ENCODE measurements at places on chromosomes 4 and X.

- no peak for DNase-seq
Observed at GRCh38 chr4:148692242-148692641, 250.0 kb upstream of the NR3C2 start.

GRCh38 chr4:168503652-168504362 is 7.0 kb downstream of the PALLD start:
- DNase-seq = no peak

DNA sequence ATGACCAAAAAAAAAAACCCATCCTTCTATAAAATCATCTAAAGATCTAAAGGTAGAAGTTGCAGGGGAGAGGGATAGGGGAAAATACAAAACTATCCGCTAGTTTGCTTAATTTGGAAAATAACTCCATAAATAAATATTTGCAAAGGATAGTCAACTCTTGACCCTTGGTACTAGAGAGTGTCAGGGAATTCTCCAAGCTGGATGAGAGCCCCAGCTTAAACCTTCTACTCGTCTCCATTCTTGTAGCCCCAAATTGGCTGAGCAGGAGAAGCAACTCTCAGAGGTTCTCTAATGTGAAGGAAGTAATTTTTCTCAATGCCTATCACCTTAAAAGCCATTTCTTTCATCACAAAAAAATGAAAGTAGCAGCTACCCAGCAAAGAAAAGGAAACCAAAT is 35.2 kb downstream of the ACSL4 start:
- no peak for DNase-seq

DNA sequence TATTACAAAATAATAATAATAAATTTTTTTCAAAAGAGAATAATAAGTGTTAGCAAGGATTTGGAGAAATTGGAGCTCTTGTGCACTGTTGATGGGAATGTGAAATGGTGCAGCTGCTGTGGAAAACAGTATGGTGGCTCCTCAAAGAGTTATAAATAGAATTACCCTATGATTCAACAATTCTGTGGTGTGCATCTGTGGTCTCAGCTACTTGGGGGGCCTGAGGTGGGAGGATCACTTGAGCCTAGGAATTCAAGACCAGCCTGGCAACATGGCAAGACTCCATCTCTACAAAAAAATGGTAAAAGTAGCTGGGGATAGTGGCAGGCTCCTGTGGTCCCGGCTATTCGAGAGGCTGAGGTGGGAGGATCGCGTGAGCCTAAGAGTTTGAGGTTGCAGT is 19.6 kb downstream of the MND1 start:
- DNase-seq = no peak

GRCh38 chrX:9561199-9561598 is 96.3 kb downstream of the TBL1X start:
- no peak for DNase-seq

DNA sequence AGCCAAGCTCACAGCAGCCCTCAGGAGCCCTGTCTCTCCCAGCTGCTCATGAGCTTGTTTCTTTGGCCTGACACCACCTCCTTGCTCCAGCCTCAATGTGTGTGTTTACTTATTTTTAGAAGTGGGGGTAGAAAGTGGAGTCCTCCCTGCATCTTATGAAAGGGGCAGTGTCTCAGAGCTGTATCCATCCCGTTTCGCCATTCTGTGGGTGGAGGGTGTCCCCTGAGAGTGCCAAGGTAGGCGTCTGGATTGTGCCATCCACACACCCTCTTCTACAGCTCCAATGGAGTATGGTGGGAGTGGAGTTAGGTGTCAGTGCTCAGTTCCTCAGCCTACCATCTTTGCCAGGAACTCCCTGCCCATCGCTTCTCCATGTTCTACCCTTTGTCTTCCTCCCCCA is 8.3 kb downstream of the SPON2 start:
- no peak for DNase-seq

DNA sequence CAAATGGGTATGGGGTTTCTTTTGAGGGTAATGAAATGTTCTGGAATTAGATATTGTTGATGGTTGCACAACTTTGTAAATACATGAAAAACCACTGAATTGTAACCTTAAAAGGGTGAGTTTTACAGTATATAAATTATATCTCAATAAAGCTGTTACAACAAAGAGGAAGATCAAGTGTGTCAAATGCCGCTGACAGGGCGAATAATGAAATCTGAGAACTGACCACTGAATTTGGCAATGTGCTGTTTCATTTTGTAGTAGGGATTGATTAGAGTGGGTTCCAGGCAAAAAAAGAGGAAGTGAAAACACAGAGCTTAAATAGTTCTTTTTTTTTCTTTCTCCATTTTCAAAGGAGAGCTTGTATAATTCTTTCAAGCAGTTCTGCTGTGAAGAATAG is 161.1 kb upstream of the NAP1L5 start:
- no peak for DNase-seq

GRCh38 chr4:3702561-3703221 is 63.5 kb upstream of the ADRA2C start:
- no peak for DNase-seq

- DNase-seq = no peak
Observed at GRCh38 chr4:33255094-33255493, 2534.9 kb downstream of the PCDH7 start.

DNA sequence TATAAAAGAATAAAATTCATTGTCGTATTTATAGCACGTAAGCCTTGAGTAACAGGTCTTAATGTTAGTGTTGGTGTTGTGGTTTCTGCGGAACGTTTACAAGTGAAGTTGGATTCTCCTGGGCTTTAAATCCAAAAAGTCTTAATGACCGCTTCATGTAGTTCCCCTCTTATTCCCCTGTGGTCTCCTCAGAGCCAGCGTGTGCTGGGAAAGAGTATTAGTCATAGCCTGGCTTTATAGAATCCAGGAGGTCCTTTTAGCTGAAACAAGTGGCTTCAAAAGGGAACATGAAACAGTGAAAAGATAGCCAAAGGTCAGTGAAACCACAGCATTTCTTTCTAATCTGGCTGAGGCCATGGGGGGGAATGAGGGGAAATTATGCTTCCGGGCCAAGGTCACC is 79.1 kb downstream of the CLCN4 start:
- DNase-seq = no peak

GRCh38 chrX:118761939-118762707 is 34.7 kb downstream of the IL13RA1 start:
- no peak for DNase-seq

DNA sequence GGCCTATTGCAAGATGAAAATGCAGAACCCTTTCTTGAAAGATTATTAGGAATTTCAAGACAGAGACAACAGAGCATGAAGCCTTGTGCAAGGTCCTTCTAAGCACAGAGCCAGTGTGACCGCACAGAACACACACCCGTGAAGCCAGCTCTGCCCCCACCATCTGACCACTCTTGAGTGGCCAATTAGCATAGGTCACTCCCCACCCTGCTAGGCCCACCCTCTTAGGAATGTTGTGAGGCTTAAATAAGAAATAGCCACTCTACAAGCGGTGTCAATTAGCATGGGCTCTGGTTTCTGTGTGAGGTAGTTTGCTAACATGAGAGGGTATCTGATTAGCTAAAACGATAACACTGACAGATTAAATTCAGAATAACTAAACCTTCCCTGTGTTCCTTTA is 152.9 kb downstream of the PTTG2 start:
- no peak for DNase-seq

GRCh38 chrX:45063319-45064095 is 137.2 kb downstream of the DIPK2B start:
- no peak for DNase-seq

- no peak for DNase-seq
Observed at GRCh38 chr4:180913750-180914149, 1329.5 kb upstream of the TENM3 start.

- no peak for DNase-seq
Observed at GRCh38 chrX:150574559-150575418, 6.4 kb downstream of the MTM1 start.

DNA sequence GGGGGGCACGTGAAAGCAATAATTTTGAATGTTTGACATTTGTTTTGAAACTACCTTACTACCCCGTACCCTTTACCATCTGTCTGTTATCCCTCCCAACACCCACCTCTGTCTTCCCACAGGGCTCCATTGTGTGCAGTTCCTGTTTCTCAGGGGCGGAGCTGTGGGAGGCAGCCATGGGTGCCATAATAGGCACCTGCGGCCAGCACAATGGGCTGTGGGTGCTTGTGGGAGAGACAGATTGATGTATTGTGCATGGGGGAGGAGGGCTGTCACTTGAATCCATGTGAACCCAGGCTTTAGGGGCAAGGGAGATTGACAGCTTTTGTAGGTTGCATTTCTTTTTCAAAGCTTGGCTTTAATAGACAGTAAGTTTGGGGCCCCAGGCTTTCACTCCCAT is 122.6 kb upstream of the CXorf66 start:
- no peak for DNase-seq

DNA sequence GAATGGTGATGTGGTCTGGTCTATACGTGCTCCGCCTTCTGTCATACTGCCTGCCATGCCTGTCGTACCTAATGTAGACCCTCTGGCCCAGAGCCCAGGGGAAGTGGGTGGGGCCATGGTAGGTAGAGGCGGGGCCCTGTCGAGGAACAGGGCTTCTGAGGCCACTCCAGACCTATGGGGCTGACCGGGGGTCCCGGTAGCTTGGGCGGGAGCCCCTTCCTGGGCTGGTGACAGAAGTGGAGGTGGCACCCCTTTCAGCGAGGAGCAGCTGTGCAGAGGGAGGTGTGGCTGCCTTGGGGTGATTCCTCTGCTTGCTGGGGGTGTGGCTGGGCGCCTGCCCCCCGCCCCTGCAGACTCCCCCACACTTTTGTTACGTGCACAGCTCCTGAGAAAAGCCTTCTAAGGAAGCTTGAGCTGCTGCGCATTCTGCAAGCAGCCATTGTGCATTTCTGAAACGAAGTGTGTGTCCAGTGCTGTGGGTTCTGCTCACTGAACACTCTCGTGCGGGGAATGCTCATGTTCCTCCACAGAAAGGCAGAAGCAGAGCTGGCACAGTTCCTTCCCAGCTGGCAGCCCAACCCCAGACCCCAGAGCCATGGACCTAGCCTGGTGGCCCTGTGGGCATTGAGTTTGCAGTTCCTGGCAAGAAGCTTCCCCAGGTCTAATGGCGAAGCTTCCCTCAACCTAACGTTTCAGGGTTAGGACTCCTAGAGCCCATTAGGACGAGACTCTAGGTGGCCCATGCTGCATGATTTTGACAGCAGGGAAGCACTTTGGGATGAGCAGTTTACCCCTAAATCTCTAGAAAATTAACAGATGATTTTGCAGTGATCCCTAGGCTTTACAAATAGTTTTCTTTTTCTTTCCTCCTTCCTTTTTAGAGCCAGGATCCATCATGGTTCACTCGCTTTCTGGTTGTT is 72.7 kb upstream of the HGFAC start:
- no peak for DNase-seq

DNA sequence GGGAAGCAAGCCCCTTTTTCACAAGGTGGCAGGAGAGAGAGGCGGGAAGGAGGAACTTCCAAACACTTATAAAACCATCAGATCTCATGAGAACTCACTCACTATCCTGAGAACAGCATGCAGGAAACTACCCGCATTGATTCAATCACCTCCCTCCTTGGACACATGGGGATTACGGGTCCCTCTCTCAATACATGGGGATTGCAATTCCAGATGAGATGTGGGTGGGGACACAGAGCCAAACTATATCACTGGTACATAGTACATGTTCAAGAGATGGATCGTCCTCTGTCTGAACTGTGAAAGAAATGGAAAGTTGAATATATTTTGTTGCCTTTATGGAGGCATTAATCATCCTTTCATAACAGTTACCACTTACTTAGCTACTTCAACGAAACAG is 12.8 kb downstream of the EREG start:
- DNase-seq = no peak

- no peak for DNase-seq
Observed at GRCh38 chr4:151152028-151152427, 52.6 kb downstream of the RPS3A start.

DNA sequence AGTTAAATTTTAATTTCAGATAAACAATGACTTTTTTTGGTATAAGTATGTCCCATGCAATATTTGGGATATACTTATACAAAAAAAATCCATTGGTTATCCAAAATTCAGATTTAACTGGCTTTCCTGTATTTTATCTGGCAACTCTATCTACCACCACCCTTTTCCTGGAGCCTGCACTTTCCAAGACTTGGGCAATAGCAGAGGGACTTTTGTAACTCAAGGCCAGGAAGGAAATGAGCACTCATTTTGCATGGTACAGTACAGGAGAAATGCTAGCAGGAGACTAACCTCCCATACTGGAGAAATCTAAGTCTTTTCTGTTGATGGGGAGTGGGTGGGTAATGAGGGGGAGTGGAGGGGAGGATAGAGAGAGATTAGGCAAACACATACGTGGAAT is 37.7 kb upstream of the PLAC1 start:
- no peak for DNase-seq

DNA sequence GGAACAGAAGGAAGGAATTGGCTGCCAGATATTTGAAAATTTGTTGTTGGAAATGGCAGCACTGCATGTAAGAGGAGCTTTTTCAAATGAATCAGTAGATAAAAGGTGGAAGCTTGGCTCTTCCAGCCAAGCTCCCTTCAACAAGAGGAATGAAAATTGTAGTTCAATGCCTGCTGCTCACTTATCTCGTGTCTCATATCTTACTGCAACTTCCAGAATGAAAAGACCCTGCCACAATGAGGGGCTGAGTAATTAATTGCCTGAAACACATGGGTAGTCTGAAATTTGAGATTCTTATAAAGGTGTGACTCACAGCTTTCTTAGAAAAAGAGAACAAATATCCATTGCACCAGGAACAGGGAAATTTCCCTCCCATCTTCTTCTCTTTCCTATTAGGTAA is 53.0 kb downstream of the HAND2 start:
- DNase-seq = no peak

Measured in activated CD8-positive, alpha-beta memory T cell treated with anti-CD3 and anti-CD28 coated beads, Interleukin-2, amount 50 U/mL, for 4 hours (primary cell).